ENCODE measurements at places on chromosomes 13 and 19.

- no peak for DNase-seq
Measured at GRCh38 chr13:82833923-82834322, 1048.4 kb downstream of the SLITRK1 start.

DNA sequence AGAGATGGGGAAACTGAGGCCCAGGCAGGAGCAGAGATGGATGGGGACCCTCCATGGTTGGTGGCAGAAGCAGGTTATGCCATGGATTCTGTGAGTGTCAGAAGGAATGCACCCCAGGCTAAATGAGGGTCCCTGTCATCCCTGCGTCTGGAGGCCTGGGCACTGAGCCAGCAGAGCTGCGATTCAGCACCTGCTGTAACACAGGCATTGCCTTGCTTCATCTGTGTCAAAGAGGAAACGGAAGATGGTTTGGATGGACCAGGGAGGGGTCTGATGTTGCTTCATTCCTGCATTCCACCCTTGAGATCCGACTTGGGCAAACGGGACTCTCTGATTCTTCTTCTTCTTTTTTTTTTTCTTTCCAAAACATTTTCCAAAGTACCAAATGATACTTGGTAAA, 1.2 kb downstream of the C5AR1 start:
- peak; percentile 38 for DNase-seq

- peak; percentile 32 for DNase-seq
Measured at GRCh38 chr19:8473648-8474476, 28.6 kb downstream of the PRAM1 start.

DNA sequence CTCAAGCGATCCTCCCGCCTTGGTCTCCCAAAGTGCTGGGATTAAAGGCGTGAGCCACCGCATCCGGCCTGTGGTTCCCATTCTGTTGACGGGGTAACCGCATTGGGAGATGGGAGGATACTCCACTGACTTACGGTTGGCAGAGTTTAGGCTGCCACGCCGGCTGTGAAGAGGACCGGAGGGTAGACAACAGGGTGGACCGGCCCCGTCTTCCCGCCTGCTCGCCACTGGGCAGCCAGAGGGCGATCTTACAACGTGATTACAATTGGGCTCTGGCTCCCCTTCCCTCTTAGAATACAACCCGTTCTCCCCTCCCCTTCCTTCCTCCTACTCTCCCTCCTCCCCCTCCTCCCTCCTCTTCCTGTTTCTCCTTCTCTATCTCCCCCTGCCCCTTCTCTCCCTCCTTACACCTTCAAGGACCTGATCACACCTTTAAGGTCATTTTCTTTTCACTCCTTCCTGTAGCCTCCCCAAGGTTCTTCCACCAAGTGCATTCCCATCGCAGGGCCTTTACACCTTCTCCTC, 957 bp upstream of the CCDC194 start:
- DNase-seq = peak; percentile 90

DNA sequence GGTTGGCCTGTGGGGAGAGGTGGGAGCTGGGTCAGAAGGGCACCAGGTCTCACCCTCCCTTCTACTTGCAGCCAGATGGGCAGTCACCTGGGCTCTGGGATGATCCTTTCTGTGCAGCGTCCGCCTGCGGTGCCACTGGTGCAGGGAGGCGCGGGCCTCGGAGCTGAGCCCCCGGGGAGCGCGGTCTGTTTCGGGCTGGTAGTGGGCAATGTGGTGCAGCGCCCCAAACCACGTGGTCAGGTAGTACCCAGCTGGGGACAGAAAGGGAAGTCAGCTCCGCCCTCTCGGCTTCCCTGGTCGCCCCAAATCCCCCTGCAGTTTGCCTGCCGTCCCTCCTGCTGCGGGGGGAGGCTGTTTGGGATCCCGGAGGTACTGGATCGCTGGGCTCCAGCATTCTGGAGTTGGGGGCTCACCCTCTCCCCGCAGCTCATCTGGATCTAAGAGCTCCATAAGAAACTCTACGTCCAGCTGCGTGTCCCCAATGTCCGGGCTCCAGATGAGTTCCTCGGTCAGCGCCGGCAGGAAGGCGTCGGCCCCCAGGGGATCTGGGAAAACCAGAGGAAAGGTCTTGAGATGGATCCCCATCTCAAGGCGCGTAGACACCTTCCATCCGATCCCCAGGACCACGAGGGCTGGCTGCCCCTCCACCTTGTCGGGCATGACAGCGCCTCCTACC, 8.8 kb downstream of the RINL start:
- peak; percentile 74 for DNase-seq

- DNase-seq = no peak
Measured at GRCh38 chr13:93268327-93269028, 41.9 kb downstream of the GPC6 start.

DNA sequence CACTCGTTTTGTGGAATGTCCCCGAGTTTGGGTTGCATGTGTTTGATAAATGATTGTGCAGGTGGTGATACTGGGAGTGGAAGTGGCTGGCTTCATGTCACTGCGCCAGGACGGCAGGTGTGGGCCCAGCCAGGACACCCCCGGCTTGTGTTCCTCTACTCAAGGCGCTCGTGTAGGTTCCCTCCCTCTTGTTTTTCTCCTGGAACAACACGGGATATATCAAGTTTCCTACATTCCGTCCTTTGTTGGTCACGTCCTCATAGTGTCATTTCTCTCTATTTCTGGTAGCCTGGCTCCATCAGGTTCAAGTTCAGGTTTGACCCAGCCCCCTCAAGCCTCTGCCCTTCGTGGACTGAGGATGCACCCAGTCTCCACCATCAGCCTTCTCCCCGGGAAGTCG, 16.3 kb downstream of the IL17D start:
- DNase-seq = no peak

GRCh38 chr13:50339271-50339670, 324.0 kb downstream of the KCNRG start:
- DNase-seq = no peak

GRCh38 chr13:92265408-92265807, 867.0 kb downstream of the GPC5 start:
- no peak for DNase-seq
